Adrenal gland (tissue), 19 donors: ENCODE measurements at places on chromosomes 3 and 15.

DNA sequence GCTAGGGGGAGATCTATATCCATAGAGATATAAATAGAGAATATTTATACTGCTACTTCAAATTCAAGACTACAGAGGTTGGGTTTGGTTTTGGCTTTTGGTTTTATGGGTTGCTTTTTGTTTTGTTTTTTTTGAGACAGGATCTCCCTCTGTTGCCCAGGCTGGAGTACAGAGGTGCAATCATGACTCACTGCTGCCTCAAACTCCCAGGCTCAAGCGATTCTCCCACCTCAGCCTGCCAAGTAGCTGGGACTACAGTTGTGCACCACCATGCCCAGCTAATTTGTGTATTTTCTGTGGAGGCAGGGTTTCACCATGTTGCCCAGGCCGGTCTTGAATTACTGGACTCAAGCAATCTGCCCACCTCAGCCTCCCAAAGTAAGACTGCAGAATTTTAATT lies 3.9 kb upstream of the UBL7 start:
- DNase-seq: no peak

DNA sequence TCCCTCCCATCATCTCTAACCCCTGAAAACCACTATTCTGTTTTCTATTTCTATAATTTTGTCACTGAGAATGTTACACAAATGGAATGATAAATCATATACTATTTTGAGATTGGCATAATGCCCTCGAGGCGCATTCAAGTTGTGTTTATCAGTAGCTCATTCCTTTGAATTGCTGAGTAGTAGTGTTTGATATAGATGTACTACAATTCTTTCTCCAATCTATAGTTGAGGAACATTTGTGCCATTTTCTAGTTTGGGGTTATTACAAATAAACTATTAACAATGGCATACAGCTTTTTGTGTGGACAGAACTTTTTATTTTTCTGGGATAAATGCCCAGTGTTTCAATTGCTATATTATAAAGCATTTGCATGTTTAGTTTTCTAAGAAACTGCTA lies 86.0 kb downstream of the CCR1 start:
- no peak for DNase-seq

DNA sequence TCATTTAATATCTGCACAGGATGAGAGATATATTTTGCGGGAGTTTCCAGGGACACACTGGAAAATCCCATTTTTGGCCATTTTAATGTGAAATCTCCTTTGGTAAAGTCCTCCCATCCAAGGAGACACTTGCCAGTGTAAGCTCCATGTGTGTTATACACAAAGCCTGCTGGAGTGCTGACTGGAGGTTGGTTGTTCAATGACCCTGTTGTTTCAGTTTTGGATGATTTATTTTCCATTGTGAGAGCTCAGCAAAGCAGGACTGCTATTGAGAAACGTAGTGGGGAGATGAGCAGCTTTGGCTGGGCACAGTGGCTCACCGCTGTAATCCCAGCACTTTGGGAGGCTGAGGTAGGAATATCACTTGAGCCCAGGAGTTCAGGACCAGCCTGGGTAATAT lies 127.7 kb downstream of the NUP210 start:
- no peak for DNase-seq

- no peak for DNase-seq
These were observed 48.8 kb downstream of the ABHD2 start for GRCh38 chr15:89136818-89137772.

DNA sequence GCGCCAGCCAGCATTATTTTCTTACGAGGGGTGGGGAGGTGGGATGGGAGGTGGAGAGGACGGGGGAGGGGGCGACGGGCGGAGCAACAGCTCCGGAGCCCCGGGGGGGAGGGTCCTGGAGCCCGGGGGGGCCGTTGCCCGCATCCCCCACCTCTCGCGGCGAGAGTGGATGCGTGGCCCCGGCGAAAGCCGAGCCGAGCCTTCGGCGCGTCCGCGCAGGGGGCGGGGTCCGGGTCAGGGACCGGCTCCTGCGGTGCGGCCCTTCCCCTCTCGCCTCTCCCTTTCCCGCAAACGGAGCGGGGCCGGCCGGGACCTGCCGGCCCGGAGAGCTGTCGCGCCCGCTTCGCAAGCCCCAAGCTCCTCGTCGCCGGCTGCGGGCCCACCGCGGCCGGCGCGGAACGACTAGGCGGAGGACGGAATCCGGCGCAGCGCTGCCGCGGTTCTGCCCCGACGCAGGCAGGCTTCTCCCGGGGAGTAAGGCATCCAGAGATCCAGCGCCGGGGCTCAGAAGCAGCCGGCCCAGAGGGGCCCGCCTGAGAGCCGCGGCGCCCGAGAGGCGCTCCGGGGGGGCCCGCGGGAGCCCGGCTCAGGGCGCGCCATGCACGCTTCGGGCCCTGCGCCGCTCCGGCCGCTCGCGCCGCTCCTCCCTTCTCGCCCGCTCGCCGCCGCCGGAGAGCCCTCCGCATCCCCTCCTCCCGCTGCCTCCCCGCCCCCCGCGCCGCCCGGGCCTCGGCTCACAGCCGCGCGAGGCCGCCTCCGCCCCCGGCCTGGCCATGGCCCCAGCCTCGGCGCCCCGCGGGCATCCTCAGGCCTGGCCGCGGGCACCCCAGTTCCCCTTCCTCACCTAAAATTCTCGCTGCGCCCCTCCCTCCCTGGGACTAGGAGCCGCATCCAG lies 459 bp upstream of the ADCY5 start:
- DNase-seq: peak; percentile 22

DNA sequence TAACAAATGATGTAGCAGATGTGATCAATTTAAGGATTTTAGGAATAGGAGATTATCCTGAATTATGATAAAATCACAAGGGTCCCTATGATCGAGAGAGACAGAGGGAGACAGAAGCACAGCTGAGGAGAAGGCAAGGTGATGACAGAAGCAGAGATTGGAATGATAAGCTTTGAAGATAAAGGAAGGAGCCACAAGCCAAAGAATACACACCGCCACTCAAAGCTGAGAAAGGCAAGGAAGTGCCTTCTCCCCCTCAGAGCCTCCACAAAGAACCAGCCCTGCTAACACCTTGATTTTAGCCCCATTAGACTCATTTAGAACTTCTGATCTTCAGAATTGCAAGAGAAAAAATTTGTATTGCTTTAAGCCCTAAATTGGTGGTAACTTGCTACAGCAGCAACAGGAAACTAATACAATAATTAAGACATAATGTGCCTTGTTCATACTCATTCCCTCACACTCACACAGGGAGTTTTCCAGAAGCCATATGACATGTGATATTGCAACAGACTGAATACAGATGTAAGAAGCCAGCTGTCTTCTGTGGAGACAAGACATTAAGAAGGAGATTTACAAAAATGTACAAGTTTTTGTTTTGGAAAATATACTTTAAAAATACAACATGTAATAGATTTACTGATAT lies 38.2 kb downstream of the TRANK1 start:
- DNase-seq: no peak

DNA sequence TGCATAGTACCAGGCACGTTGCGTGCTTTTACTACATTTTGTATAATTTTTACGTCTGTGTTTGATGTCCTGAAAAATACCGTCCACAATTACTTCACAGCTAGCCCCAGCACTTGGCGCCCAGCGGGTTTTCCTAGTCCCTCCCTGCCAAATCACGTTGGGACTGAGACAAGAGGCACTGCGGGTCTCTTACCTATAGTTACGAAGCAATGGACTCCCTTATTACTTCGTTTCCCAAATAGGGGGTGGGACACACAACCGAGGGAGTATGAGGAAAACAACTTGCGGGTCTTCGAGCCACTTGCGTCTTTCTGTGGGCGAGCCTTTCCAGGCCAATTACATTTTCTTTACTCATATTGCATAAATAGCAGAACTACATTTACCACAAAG lies 620 bp upstream of the CMSS1 start:
- DNase-seq: peak; percentile 30

- no peak for DNase-seq
These were observed 552.2 kb upstream of the SUCLG2 start for GRCh38 chr3:68206524-68207117.

DNA sequence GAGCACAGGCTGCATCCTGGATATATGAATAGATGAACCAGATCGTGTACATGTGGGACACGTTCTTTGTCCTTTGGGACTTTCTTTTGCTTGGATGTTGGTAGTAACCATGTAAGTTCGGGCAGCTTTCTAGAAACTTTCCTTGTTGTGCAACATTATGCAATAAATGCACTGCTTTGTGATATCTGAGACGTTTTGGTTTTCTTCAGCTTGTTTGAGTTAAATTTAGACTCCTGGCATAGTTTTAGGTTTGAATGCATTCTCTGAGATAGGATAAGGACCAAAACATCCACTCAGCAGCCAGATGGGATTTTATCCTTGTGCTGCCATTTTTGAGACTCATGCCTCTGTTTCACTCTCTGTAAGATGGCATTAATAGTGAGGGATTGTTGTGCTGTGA lies 158.9 kb downstream of the IGF1R start:
- no peak for DNase-seq

DNA sequence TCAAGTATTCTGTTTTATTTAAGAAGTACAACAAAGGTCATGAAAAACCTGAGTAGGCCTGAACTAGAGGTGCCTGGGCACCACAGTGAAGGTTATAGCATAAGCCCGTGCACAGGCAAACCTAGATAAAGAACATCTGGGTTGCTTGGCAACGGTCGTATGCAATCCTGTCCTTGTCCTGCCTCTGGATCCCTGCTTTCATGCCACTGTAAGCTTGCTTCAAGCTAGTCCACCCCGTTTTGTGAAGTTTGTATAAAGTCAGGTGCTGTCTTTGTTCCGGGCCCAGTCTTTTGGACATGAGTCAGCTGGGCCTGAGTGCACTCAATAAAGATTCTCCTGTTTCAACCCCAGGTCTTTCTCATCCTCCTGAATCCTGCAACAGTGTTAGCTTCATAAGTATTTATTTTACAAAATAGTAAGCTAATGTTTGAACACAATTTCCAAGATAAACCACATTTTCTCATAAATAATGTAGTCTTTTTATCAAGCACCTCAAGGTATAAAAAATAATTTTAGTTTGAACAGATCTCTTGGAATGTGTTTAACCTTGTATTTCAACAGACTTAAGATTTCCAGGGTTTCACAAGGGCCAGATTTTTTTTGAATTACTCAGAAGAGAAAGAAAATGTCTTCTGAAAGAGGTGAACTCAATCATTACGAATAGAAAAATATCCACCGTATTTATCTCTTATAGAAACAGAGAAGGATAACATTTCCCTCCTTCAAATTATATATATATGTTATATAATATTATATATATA lies 14.3 kb upstream of the SLC9C1 start:
- peak; percentile 33 for DNase-seq

DNA sequence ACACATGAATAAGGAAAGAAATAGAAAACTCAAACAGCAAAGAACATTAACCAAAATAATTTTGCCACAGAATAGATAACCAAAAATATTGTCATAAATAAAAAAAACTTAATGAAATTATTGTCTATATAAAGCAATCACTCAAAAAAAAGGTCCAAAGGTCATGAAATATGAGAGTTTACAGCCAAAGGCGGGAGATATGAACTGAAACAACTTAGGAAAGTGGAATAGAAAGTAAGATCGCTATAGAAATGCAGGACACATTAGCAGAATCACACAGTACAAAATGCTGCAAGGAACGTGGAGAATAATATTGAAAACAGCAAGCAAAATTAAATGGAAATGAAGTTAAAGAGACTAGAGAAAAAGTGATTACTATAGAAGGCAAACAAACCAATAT lies 375.0 kb upstream of the ARHGEF26 start:
- no peak for DNase-seq

GRCh38 chr3:115239717-115240116 lies 92.6 kb upstream of the ZBTB20 start:
- peak; percentile 89 for DNase-seq

- DNase-seq: peak; percentile 36
These were observed 35.0 kb upstream of the CFAP161 start for GRCh38 chr15:81098861-81099651.

DNA sequence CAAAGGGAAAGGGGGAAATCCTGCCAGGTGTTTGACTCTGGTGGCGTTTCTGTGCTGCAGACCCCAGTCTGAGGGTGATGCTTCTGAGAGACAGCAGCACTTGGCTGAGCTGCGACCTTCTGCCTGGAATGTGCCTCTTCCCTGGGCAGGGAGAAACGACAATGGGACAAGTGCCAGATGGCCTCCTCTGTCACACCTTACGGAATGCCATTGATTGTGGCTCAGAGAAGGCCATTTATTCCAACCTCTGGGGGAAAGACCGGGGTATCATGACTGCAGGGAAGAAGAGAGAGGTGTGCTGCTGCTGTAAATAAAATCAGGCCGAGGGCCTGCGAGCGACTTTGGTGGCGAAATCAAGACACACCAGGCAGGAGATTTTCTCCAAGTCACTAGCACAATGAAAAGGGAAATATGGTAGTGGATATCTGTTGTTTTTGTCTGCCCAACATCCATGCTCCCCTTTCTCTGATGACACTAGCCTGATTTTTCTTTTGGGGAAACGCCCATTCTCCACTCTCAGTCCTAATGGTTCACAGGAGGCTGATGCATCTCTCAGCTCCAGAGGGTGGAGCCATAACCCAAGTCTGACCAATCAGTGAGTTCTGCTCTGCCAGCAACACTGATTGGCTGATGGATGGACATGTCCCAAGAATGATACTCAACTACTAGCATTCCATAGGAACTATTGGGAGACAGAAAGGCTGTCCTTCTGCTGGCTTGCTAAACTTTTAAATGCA lies 336.1 kb downstream of the FOXP1 start:
- no peak for DNase-seq

DNA sequence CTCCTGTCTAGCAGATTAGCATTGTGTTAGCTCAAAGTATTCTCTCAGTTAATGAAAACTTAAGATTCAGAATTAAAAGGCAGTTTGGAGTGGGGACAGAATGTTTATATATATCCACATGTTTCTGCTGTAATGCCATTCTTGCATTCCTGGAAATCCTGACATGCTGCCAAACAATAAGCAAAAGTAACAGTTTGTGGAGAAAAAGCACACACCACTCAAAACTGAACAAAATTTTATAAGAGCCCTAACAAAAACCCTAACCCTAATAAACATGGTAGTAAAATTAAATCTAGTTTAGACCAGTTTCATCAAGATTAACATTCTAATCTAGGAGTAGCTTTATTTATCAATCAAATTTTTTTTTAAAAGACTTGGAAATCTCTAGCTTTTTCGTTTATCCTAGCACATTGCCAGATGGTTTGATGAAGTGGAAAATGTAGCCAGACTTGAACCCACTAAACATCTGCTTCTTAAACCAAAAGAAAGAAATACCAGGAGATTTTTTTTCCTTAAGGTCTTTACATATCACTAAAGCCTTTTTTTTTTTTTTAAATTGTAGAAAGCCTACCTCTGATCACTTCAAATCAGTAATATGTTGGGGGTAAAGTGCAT lies 3.7 kb downstream of the TCAIM start:
- DNase-seq: no peak

GRCh38 chr15:60580073-60580472 lies 101.1 kb upstream of the ICE2 start:
- DNase-seq: no peak

DNA sequence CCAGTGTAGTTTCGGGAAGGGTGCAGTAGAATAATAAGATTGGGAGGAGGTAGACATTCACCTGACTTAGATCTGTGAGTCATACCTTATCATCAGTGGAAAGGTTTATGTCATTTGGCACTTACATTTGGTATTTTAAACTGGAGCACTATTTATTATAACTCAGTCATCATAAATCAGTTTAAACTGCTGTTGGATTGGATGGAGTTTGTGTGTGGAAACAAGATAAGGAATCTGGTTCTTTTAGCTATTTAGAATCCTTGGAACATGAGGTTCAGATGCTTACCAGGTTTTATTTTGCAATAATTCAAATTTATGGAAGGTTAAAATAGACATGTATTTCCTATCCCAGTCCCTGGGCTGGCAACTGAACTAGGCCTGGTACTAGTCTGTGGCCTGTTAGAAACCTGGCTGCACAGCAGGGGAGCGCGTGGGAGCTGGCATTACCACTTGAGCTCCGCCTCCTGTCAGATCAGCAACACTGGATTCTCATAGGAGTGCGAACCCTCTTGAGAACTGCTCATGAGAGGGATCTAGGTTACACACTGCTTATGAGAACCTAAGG lies 34.5 kb downstream of the ZFAND6 start:
- DNase-seq: peak; percentile 44
